ENCODE measurements at places on chromosomes 11 and 22.
A peak's percentile ranks its signal among the peaks of the same experiment; 100 is the strongest.

- DNase-seq: peak; percentile 37
Observed at GRCh38 chr22:44395118-44396005, 82.6 kb upstream of the SHISAL1 start.

GRCh38 chr11:79413268-79413667 lies 27.6 kb downstream of the TENM4 start:
- DNase-seq: no peak

DNA sequence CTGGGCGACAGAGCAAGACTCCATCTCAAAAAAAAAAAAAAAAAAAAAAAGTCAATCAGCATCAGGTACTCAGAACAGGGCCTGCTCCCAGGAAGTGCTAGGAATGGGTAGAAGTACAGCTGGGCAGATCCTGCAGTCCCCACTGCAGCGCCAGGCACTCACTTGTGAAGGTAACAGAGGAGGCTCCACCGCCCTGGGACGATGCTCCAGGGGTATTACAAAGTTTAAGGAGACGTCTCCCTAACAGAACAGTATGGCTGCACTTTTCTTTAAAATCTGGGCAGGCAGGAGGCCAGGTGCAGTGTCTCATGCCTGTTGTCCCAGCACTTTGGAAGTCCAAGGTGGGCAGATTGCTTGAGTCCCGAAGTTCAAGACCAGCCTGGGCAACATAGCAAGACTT lies 1449.0 kb downstream of the BRD1 start:
- no peak for DNase-seq

- no peak for DNase-seq
Observed at GRCh38 chr11:113329725-113330124, 15.3 kb downstream of the TTC12 start.

DNA sequence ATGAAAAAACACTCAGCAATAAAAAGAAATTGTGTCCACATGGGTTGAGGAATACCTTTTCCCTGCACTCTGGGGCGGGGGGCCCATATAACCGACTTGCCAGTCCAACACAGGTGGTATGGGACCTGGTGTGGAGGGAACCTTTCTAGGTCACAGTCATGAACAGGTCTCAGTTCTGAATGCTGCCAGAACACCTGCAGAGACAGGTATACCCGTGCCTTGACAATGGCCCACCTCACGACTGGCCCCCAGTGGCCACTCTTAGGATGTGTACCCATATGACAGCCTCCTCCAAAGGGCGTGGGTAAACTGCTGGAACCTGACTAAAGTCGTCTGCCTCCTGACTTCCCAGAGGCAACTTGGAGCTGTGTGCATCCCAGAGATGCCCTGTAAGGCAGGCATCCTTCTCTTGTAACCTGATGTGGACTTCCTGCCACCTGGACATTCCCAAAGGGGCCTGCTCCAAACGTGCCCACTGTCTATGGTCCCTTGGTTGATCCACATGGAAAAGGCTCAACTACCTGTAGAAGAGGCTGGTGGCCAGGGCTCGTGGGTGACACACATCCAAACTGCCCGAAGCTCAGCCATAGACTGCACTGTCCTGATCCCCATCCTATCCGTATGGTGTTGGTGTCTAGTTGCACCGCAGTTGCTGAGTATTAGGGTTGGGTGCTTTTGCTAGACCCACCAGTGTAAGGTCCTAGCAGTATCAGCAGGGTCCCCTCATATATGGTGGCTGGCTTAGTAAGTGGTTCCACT lies 859.3 kb downstream of the BRD1 start:
- DNase-seq: no peak

DNA sequence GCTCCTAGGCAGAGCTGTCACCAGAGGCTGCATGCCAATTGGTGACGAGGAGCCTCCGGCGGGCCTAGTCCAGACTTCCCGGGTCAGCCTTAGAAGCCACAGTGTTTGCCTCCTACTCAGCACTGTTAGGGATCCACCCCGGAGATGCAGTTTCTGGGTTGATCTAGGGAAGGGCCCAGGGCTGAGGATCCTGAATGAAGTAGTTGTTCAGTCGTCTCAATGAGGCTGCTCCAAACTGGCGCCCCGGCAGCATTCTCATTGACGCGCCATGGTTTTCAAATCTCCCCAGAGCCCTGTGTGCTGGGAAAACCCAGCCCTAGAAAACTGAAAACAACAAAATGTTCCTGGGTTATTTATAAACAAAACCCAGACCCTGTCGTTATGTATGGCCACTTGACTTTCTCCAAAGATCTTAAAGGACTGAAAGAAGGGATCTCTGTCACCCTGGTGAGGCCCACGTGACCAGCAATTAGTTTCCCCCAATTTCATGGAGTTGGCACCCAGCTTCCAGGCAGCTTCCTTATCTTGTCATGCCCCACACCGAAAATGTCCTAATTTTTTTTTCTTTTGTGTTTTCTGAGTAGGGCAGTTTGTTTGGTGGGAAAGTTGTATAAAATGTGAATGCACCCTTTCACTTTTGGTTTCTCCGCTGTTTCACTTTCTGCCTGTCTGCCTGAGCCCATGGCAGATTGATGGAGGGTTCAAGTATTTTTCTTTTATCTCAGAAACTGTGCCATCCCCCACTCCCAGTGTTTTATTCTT lies 2.0 kb upstream of the EHD1 start:
- no peak for DNase-seq

GRCh38 chr11:114359342-114359741 lies 41.0 kb downstream of the C11orf71 start:
- DNase-seq: no peak

GRCh38 chr22:44759001-44759400 lies 6.6 kb downstream of the ARHGAP8 start:
- DNase-seq: no peak

- no peak for DNase-seq
Observed at GRCh38 chr22:37353839-37354238, 71.5 kb downstream of the CYTH4 start.

DNA sequence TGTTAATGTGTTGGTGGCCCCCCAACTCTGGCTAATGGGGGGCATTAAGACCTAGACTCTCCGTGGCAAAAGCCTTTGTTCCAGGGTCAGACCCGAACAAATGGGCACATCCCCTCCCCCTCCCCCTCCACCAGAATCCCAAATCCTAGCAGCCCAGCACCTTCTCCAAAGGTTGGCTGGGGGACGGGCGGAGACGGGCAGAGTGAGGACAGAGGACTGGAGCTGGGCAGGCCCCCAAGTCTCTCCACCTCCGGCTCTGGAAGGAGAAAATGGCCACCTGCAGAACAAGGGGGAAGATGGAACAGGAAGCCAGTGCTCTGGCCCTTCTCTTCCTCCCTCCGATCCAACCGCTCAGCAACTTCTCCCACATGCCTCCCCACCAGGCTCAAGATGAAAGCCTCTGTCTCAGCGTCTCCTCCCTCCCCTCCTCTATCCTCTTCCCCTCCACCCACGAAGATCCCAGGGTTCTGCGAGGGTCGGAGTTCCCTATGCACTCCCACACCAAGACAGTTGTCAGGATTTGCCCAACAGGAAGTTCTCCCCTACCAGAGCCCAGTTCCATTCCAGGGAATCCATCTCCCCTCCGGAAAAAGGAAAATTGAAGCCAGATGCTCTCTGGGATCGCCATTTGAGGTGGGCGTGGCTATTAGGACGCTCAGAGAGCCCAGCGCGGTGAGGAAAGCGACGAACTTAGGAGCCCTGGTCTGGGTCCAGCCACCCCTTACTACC lies 20.1 kb downstream of the ADA2 start:
- no peak for DNase-seq

DNA sequence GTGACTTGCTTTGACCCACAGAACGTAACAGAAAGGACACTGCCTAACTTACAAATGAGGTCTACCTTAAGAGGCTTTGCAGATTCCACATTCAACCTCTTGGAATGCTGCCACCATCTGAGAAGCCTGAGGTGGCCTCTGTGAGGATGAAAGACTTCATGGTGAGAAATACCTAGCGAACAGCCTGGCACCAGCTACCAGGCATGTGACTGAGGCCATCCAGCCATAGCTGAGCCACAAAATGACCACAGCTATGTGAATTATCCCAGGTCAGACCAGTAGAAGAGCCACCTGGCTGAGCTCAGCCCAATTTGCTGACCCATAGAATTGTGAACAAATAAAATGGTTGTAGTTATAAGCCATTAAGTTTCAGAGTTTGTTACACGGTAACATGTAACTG lies 37.5 kb downstream of the PPARA start:
- DNase-seq: no peak

- DNase-seq: no peak
Observed at GRCh38 chr11:85756401-85757200, 54.3 kb downstream of the SYTL2 start.

DNA sequence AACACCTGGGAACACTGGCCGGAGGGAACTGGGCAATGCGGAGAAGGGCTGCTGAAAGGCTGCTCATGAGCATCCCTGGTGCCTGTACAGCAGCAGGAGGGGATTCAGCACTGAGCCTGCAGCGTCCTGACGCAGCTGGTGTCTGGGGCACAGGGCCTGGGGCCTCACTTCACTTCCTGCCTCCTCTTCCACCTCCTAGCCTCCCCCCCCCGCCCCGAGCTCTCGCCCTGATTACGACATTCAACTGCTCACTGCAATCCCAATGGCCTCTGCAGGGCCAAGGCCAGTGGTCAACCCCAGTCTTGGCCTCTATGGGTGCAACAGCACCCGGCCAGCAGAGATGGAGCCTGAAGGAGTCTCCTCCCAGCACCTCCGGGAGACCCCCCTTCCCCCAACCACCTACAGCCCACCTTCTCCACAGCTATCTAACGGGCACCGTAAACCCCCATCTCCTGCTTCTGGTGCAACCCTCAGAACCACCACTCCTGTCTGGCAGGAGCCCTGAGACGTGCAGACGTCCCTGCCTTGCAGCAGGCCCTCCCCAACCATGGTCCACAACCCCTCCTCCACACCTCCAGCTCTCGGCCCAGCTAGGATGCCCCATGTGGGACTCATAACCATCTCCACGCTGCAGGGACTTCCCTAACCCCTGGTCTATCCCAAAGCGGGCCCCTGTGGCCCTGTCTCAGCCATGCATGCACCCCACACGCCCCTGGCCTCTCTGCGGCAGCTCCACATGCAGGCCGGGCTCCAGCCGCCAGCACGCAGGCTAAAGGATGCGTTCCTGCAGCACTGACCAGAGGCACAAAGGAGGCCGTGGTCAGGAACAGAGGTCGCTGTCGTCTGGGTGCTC lies 38.2 kb downstream of the BRD1 start:
- DNase-seq: peak; percentile 67

- no peak for DNase-seq
Observed at GRCh38 chr22:27905653-27906052, 13.4 kb downstream of the PITPNB start.

- peak; percentile 100 for DNase-seq
Observed at GRCh38 chr11:65117206-65118096, at the start of gene ZNHIT2. TSS of gene ZNHIT2 (minus strand) at chr11:65117701. CDS start at chr11:65117653, 48 bp downstream.

GRCh38 chr22:35555483-35555890 lies 14.9 kb downstream of the RASD2 start:
- DNase-seq: no peak

DNA sequence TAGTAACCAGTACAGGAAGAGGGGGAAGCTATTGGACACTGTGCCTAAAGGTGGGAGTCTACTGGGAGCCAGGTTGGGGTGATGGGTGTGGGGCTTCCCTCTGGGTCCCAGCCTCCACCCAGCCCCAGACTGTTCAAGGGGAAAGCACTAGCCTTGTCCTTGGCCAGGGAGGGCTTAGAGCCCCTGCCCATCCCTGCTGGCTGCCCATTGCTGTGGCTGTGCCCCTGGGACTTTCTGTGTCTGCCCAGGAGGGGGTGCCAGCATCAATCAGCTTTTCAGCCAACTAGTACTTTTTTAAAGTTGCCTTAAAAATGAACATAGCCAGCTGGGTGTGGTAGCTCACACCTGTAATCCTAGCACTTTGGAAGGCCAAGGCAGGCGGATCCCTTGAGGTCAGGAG lies 19.9 kb downstream of the INCENP start:
- DNase-seq: peak; percentile 22

GRCh38 chr22:25030636-25031035 lies 78.1 kb downstream of the KIAA1671 start:
- no peak for DNase-seq

DNA sequence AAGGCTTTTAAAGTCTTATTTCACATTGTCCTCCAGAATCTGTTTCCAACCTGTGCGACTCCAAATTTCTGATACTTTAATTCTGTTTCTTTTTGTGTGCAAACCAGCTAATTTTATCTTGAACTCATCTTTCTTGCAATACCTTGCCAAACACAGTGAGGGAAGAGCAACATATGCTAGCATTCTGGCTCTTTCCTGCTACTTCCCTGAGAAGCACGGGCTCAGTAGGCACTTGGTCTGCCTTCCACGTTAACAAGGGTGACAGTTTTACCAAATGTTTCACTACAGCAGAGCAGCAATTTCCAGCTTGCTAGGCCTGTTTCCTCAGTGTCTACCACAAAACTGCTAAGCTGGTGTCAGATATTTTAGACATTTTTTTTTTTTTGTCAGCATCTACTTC lies 405.8 kb downstream of the NTM start:
- no peak for DNase-seq

GRCh38 chr22:27408068-27408467 lies 393.5 kb downstream of the MN1 start:
- no peak for DNase-seq

DNA sequence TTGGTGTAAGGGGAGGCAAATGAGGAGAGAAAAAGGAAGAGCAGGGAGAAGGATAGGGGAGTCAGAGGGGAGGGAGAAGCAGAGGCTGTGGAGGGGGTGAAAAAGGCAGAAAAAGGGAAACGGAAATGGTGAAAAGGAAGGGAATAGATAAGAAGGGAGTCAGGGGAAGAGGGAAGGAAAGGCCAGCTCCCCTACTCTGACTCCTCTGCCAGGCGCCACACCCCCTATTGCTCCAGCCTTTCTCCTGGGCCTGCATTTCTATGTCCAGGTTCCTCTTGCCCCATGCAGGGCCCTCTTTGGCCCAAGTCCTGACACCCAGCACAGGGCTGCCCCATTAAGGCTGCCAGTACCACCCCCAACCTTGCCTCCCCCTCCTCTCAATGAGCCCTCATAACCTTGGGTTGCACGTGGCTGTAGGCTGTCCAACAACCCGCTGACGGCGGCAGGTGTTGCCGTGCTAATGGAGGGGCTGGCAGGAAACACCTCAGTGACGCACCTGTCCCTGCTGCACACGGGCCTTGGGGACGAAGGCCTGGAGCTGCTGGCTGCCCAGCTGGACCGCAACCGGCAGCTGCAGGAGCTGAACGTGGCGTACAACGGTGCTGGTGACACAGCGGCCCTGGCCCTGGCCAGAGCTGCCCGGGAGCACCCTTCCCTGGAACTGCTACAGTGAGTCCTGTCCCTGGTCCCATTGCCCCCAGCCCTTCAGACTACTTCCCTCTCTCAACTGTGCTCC lies 3.4 kb upstream of the NHERF4 start:
- no peak for DNase-seq

DNA sequence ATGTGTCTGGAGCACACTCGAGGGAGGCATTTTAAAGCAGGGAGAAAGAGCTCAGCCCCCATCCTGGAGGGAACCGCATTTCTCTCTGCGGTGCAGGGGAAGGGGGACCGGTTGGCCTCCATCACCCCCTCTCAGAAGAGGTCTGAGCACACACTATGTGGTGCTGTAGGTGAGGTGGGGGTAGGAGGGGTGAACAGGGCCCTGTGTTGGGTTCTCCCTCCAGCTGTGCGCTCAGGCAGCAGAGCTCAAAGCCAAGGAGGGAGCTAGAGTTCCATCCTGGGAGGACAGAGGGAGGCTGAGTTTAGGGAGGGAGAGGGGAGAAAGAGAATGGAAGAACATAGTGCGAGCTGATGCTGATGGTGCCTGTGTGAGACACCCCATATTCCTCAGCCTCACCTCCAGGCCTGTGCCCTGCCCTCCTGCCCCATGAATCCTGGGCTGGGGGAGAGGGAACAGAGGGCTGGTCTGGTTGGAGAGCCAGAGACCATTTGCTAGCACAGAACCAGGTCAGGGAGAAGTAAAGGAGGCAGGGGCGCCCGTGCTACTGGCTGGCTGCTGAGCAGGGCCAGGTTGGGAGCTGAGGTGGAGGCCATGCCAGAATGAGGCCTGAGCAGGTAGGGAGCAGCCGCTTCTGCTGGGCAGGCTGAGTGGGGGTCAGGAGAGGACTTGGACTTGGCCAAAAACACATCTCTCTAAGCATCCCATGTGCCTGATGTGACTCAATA lies 43.7 kb downstream of the ALX4 start:
- DNase-seq: no peak
